AG10803 (cell line): ENCODE measurements at places on chromosomes 6 and 20.

DNA sequence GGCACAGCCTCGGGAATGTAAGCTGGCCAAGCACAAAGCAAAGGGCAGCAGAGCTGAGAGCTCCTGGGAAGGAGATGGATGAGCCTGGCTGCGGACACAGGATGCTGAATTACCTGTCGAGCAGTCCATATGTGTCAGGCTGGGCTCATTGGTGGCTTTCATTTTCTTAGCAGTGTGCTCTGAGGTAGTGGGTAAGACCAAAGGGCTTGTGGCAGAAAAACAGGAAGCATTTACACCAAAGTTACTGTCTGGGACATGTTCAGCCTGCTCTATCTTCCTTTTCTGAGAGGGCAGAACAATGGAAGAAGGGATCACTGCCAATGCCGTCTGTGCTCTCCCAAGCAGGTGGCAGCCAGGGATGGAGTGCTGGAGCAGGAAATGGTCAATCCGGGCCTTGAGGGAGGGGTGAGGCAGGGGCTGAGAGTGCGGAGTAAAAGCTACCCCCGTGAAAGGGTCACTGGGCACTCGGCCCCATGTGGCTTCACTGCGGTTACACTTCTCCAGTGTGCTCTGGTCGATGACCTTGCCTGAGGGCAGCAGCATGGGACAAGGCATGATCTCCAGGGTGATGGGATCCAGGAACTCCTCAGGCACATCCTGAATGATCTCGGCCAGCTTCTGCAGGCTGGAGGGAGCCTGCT lies 36.9 kb upstream of the AVP start:
- DNase-seq, result no peak

DNA sequence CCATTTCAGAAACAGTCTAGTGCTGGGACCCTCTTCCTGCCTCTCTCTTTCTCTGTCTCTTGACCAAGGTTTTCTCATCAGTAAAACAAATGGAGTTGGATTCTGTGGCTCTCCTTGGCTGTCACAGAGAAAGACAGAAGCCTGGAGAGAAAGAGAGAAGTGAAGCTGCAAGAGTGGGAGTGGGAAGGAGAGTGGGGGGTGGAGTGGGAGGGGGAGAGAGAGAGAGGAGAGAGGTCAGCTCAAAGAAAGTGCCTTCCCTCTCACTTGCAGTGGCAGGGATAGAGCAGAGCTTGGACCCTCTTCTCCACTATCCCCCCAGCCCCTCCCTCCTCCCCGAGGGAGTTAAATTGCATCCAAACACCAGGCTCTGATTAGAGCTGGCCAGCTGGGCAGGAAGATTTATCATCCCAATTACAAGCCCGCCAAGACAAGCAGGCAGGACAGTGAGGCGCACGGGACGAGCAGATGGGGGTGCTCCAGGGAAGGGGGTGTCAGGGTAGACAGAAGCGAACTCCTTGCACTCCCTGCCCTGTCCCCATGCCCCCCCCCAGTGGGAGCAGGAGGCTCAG lies 74.3 kb downstream of the CD40 start:
- DNase-seq, result no peak

- no peak for DNase-seq
These were observed 76.5 kb downstream of the GNAS-AS1 start for GRCh38 chr20:58774214-58774613.

DNA sequence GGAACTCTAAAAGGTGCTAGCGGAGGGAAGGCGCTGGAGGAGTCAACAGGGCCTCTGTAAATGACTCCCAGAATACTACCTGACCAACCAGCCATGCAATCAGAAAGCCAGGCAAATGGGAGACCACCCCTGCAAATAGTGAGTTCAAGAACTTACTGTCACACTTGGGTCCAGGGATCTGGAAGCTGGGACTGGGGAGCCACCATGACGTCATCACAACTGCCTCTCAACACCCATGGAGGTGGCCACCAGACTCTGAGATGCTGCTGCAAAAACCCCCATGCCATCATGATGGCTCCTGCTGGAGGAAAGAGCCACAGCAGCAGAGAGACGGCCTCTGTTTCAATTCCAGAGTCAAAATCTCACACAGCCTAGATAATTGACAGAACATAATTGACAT lies 8.5 kb upstream of the PDYN start:
- DNase-seq, result no peak

GRCh38 chr6:16555550-16555949 lies 205.7 kb downstream of the ATXN1 start:
- no peak for DNase-seq
